ENCODE measurements at places on chromosomes 1 and 21. TPM values are rescaled to one million over a fixed set of nuclear protein-coding genes. Genes with fewer than 3 reads are reported as not detected.

- no peak for DNase-seq
Observed at GRCh38 chr1:32729254-32730046, 26.9 kb upstream of the SYNC start.

DNA sequence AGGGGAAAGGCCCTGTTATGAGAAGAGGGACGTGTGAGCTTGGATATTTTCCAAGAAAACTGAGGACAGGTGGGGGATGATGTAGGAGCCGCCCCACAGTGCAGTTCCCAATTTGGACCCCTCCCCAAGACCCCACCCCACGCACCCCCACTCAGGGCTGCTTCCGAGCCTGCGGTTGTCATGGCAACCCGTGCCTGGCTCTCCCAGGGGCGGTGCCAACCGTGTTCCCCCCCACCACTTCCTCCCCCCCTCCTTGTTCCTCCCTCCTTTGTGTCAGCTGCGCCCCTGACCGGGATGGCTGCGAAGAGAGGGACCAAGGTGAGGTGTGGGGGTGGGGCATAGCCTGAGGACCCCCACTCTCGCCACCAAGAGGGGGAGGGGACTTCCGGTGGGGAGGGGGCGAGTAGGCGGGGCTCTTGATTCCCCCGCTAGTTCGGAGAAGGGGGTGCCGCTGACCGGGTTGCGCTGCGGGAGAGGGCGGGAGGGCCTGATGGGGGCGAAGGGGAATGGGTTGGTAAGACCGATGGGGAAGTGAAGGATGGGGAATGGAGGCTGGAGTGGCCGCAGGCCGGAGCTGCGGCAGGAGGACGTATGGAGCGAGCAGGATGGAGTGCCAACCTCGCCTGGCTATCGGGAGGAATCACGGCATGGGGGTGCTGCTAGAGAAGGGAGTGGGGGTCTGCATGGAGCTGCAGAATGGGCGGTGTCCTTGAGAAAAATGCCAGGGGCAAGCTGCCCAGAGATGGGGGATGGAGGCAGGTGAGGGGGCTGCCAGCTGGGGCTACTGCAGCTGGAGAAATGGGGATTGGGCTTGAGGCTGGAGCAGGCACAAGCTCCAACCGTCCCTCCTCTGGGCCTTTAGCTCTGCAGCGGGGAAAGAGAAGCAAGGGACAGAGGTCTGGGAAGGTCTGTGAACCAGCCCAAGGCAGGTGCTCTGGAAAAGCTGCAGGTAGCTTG, 953 bp downstream of the TRIM46 start:
- peak; percentile 57 for DNase-seq

DNA sequence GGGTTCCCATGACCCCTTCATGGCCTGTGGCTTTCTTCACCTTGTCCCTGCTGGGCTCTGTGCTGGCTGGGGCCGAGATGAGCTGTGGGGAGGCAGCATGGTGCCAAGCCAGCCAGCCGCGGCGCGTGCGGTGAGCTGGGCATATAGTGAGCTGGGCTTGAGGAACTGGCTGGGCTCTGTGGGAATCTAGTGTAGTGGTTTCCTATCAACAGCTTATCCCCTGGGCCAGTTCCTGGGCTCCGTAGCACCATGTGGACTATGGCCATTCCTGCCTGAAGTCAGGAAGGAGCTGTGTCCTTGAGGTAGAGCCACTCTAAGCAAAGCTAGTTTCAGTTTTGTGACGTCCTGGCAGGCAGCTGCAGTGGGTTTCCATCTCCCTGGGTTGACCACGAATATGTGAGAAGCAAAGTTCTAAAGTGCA, 1.8 kb downstream of the NCMAP start:
- no peak for DNase-seq

GRCh38 chr1:82227306-82228095, 426.8 kb downstream of the ADGRL2 start:
- no peak for DNase-seq

- no peak for DNase-seq
Observed at GRCh38 chr1:227321035-227321434, 2.7 kb upstream of the CDC42BPA start.

Gene NFIA
- total RNA-seq: 75.3 TPM

Gene CELSR2
- 20.2 TPM for total RNA-seq
